ENCODE measurements at places on chromosomes 12 and 14.

DNA sequence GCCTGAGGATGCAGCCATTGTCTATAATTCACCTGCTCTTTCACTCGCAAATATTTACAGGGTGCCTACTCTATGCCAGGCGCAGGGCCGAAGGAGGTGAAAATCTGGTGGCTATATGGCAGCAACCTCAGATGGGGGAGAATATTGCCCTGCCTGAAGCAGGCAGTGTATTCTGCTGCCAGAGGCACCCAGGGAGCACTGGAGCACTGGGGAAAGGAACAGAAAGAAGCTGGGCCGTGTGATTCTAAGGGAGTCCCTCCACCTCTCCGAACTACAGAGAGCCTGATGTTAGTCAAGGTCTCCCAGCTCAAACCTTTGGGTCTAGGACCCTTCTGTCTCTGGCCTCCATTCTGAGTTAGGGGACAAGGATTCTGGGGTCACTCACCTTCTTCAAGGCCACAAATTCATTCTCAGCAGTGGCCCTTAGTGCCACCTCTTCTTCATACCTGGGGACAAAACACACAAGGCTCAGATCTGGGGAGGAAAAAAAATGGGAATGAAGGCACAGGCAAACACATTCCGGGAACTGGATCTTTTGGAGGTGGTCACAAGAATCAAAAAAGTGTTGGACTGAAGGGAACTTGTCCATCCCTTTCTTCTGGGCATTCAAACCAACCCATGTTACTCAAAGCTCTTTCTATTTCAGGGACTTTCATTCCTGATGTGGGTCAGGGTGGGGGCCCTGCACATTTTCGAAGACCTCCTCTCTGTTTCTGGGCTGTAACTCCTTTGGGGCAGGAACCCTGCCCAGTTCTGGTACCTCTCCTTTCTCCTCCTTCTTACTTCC, 19.3 kb upstream of the KRT86 start:
- DNase-seq, result no peak

DNA sequence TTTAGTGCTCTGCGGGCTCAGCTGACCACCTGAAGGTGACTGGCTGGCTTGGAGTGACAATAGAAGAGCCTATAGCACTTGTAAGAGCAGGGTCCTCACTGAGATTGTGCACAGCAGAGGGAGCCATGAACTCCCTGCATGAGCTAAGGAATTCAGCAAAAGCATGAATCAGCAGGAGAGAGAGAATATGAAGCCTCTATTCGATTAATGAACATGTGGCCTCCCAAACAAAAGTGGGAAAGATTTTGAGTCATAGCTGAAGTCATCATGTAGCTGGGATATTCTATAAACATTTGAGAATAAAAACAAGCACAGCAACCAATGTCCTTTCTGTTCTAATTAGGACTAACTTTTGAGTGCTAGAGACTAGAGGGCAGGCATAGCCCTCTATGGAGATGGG, 626.6 kb downstream of the DIO2 start:
- no peak for DNase-seq

- no peak for DNase-seq
Measured at GRCh38 chr12:74988156-74988555, 221.5 kb downstream of the KCNC2 start.

GRCh38 chr12:19048943-19049342, 80.6 kb upstream of the PLEKHA5 start:
- no peak for DNase-seq

- DNase-seq, result peak; percentile 88
Measured at GRCh38 chr12:14403711-14404196, 38.3 kb downstream of the ATF7IP start.

DNA sequence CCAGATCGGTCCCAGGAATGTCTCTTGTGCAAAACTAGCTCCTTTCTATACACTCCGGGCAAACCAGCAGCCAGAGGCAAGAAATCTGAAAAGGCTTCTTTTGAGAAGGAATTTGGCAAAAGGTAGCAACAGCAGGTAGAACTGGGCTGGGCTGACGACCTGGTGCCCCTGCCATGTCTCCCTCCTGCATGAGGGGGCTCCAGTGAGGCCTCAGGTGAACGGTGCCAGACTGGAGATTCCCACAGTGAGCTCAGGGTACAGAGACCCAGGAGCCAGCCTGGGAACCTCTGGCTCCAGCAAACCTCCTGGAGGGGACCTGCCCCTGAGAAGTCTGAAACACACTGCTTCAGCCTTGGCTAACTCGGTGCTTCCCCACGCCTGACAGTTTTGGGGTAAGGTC, 10.8 kb downstream of the ITPK1 start:
- no peak for DNase-seq

- peak; percentile 24 for DNase-seq
Measured at GRCh38 chr12:86852451-86852850, 596.3 kb upstream of the MGAT4C start.

DNA sequence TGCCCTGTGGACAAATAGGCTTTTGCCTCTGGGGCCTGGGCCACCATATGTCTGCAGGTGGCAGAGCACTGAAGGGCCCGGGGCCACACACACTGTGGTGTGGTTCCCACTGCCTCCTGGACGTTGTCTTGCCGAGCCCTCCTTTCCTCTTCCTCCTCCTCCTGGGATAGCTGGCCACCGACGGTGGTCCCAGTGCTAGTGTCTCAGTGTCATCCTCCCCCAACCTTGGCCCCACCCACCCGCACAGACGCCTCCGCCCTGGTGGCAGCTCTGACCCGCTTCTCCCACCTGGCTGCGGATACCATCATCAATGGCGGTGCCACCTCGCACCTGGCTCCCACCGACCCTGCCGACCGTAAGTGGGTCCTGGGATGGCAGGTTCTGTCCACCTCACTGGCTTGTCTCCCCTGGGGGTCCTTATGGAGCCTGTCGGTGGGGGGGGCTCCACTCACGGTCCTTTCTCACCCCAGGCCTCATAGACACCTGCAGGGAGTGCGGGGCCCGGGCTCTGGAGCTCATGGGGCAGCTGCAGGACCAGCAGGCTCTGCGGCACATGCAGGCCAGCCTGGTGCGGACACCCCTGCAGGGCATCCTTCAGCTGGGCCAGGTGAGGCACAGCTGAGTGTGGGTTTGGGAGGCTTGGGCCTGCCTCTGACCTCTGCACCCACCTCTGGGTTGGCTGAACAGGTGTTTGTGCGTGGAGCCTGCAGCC, 23.5 kb downstream of the HIP1R start:
- DNase-seq, result no peak

- DNase-seq, result no peak
Measured at GRCh38 chr12:30725739-30726138, 29.0 kb downstream of the CAPRIN2 start.

DNA sequence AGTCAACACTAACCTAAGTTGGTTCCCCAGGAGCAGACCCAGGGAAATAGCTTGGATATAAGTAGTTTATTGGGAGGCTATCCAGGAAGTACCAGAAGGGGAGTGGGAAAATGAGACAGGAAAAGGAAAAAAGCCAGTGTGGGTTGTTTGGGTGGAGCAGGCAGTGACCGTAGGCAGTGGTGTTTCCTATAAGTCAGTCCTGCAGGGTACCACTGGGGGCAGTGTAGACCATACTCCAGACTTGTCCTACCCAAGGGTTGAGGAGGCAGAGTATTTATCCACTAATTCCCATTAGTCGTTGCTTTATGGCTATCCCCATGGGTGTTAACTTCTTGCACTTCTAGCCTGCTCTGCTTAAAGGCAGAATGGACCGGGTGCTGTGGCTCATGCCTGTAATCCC, 6.4 kb upstream of the CCDC60 start:
- no peak for DNase-seq

DNA sequence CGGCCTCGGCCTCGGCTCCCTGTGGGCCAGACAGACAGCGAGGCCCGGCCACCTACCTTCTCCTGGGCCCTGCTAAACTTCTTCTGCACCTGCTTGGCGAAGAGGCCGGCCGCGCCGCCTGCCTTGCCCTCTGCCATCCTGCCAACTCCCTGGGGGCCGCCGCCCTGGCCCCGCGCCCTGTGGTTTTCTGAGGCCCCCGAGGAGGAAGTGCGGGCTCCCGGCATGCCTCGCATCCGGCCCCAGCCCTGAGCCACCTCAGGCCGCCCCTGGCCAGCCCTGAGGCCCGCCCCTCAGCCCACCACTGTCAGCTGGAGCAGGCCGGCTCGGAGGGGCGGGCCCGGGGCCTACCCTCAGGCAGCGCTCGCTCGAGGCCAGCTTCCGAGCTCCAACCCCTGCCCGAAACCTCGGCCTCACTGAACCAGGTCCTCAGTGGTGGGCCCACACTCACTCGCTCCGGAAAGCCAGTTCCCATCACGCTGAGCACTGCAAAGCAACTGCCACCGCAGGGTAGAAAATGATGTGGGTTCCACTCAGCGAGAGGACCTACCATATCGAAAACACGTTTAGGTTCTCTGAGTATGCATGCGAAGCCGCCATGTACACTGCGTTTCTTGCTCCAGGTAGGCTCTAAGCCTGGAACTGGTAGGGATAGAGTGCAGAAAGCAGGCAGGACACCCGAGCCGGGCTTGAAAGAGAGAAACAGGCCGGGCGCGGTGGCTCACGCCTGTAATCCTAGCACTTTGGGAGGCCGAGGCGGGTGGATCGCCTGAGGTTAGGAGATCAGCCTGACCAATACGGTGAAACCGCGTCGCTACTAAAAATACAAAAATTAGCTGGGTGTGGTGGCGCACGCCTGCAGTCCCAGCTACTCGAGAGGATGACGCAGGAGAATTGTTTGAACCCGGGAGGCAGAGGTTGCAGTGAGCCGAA, at the start of gene BIN2:
Gene BIN2, minus strand, starts transcription at position 209 of the 930 bp plus-strand sequence. Its CDS starts 72 bp downstream, at position 137.
- DNase-seq, result no peak

- DNase-seq, result no peak
Measured at GRCh38 chr12:49654715-49655114, 31.4 kb downstream of the PRPF40B start.

- no peak for DNase-seq
Measured at GRCh38 chr12:71605039-71605438, 58.6 kb downstream of the ZFC3H1 start.

- no peak for DNase-seq
Measured at GRCh38 chr12:116455540-116456329, 103.4 kb upstream of the MAP1LC3B2 start.

DNA sequence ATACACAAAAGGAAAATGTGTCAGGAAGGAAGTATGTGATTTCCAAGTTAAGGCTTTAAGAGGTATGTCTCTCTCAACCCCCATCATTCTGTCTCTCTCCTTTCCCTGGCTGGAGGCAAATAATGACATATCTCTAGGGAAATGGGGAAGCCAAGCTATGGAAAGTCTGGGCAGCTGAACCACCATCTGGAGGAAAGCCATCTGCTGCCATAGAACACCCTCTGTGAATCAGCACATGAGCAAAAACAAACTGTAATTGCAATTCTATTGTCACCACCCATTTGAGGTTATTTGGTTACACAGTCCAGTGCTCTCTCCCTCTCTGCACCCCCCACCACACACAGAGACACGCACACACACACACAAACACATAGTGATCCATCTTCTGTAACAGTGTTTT, 766.2 kb downstream of the FLRT2 start:
- DNase-seq, result peak; percentile 99

DNA sequence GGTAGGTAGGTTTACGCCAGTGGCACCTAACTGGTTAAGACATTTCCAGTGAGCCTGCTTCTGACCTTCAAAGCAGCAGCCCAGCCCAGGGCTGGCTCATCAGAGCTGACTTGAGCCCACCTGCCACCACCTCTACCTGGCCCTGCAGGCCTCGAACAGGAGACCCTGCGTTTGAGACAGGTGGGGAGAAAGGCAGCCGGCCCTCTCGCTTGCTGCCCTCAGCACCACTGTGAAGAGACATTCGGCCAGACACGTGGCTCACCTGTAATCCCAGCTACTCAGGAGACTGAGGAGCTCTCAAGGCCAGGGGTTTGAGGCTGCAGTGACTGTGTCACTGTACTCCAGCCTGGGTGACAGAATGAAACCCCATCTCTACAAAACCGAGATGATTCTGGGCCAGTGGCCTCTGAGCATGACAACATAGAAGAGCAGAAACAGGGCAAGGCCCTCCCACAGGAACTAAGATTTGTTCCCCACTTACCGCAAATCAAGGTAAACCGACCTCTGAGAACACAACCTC, 74.2 kb downstream of the TESC start:
- no peak for DNase-seq

DNA sequence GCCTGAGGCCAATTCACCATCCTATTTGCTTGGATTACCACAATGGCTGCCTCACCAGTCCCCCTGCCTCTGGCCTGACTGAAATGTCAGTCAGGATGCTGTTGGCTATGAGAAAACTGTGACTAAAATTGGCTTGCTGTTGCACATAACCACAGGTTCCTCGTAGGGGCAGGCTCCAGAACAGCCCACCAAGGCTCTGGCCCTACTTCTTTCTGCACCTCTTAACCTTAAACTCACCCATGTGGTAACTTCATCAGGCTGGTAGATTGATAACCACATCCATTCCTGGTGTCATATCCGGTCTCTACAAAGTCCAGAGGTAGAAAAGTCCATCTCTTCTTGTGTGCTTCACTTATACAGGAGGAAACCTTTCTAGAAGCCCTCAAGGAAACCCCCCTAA, 172.4 kb upstream of the PLXNC1 start:
- no peak for DNase-seq

DNA sequence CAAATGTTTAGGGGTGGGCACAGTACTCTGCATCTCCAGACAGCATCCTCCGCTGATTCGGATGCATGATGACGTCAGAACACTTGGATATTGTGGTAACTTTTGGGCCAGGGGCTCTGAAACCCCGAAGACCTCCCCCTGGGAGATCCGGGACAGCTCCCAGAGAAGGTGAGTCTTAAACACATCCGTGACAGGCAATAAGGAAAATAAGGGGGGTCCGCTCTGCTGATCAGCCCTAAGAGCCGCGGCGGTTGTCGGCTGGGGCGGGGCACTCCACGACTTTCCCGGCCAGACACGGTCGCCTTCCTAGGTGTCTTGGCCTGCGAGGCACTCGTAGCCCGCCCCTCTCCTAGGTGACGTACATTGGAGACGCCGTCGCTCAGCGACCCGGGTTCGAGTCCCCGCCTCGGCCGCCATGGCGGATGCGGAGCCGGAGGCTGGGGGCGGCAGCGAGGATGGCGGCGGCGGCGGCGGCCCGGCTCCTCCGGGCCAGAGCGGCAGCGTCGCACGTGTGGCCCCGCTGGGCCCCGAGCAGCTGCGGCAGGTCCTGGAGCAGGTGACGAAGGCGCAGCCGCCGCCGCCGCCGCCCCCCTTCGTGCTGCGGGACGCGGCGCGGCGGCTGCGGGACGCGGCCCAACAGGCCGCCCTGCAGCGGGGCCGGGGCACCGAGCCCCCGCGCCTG, at the start of gene ZNF839:
Gene ZNF839, plus strand, starts transcription at position 396 of the 682 bp plus-strand sequence. Its CDS starts 20 bp downstream, at position 416.
- peak; percentile 93 for DNase-seq

GRCh38 chr14:81345781-81346180, 54.3 kb downstream of the STON2 start:
- DNase-seq, result no peak

- no peak for DNase-seq
Measured at GRCh38 chr12:118377021-118377883, 897 bp downstream of the SUDS3 start.

DNA sequence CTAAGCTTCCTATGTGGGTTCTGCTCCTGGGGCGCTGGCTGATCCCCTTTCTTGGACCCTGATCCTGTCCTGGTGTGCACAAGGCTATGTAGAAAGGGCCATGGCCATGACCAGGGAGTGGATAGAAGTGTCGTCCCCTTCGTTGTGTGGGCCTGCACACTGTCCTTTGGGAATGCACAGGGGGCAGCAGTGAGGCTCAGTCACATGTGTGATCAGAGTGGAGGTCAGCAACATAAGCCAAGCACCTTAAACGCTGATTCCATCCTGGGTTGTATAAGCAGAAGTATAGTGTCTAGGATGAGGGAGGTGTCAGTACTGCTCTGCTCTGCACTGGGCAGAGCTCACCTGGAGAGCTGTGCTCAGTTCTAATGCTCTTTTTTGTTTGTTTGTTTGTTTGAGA, 48.4 kb downstream of the ESRRB start:
- no peak for DNase-seq

Measured in NCI-H1694 (cell line).